ENCODE measurements at places on chromosomes 4 and X.

- no peak for DNase-seq
Observed at GRCh38 chr4:112170451-112170993, 25.3 kb downstream of the FAM241A start.

- no peak for DNase-seq
Observed at GRCh38 chrX:41885724-41886123, 37.6 kb downstream of the CASK start.

DNA sequence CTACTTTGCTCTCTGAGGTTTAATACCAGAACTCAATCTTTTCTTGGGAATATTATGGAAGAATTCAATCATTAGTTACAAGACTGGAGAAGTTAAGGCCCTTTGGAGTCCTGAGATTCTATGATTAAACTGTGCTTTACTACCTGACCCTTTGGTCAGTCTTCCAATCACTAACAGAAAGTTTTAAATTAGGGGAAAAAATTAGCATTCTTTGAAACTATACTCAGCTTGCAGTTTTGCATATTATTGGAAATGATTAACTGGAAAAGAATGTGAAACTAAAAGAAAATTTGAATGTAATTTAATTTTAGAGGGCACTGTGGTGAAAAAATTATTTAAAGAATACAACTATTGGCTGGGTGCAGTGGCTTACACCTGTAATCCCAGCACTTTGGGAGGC lies 18.7 kb upstream of the GPR34 start:
- no peak for DNase-seq

- DNase-seq: peak; percentile 4
Observed at GRCh38 chrX:101595739-101596419, 21.9 kb downstream of the ARMCX6 start.

- DNase-seq: no peak
Observed at GRCh38 chr4:169999923-170000322, 26.3 kb downstream of the MFAP3L start.

DNA sequence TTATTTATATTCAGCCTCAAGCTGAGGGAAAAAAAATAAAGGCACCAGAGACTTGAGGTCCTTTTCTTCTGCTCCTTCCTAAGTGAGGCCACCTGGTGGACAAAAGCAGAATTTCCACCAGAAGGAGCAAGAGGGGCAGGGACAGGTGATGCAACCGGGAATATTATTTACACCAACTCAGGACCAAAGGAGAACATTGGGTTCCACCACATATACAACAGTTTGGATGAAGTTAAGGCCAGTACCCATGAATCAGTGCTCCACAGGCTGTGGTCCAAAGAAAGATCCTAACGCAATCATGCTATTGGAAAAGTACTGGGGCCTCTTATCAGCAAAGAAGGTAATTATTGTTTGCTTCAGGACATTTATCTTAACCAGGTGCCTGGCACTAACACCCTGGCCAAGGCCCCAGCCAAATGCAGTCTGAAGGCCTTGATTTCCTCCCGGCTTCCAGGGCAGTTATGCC lies 57.4 kb downstream of the TSC22D3 start:
- peak; percentile 5 for DNase-seq

DNA sequence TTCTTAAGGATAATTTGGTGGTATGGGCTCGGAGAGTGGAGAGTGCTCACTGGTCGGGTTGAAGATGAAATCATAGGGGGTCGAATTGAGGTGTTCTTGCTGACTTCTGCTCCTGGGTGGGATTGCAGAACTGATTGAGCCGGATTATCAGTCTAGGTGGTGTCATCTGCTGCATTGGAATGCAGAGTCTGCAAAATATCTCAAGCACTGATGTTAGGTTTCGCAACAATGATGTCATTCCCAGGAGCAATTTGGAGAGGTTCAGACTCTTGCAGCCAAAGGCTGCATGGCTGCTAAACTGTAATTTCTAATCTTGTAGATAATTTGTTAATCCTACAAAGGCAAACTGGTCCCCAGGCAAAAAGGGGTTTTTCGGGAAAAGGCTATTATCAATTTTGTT lies 67.7 kb downstream of the RHOH start:
- no peak for DNase-seq

- DNase-seq: no peak
Observed at GRCh38 chr4:170697845-170698244, 608.1 kb upstream of the AADAT start.

- no peak for DNase-seq
Observed at GRCh38 chr4:83582289-83582785, 46.4 kb downstream of the GPAT3 start.

GRCh38 chr4:174120446-174121295 lies 162.8 kb downstream of the FBXO8 start:
- DNase-seq: peak; percentile 5

DNA sequence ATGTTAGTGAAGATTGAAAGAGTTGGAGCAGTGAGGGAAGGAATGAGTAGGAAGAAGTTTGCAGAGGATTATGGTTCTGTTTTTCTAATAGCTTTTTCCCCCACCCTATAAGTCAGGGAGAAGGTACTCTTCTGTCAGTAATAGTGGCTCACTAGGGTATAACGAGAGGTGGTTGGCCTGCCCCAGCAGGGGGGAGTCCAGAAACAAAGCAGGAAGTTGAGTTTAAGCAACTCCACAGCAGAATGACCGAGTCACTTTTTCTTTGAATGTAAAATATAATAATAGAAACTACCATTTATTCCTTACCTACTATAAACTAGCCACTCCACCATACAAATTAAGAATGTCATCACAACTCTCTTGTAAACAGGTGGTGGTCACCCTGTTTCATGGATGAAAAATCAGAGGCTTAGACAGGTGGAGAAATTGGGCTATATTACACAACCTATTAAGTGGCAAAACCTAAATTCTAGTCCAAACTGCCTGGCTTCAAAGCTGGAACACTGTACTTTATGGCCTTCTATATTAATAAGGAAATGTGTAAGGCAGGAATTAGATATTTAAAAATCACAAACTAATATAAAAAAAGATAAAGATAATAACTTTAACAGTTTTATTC lies 21.9 kb downstream of the AP1AR start:
- no peak for DNase-seq

GRCh38 chr4:105474099-105474518 lies 247 bp upstream of the PPA2 start:
- DNase-seq: peak; percentile 36

GRCh38 chrX:149467920-149468319 lies 37.2 kb downstream of the IDS start:
- DNase-seq: no peak

DNA sequence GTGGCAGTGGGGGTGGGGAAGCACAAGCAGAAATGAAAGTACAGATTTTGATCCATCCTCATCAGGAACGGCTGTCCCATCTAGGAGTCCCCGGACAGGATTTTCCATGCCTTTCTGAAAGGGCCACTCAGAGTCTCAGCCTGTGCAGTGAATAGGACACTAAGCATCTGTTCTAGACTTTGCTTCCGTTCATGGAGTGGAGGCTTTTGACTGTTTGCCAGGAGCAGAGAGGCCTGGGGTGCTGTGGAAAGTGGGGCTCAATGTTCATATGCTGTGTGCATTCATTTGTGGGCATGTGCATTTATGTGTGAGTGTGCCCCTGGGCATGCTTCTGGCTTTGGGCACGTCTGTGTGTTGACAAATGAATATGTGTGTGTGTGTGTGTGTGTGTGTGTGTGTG lies 25.6 kb upstream of the MAMLD1 start:
- no peak for DNase-seq

GRCh38 chrX:102696306-102696705 lies 15.9 kb upstream of the GPRASP2 start:
- no peak for DNase-seq
